Esophagus muscularis mucosa (tissue), 4 donors: ENCODE measurements at places on chromosomes 16 and 17. TPM values are rescaled to one million over a fixed set of nuclear protein-coding genes. Genes with fewer than 3 reads are reported as not detected.

The LITAFD gene
- total RNA-seq = not detected

The SULT1A4 gene
- 5.8 TPM for total RNA-seq

The IL34 gene
- 3.8 TPM for total RNA-seq

The MT1E gene
- 113 TPM for total RNA-seq

The TBC1D3E gene
- total RNA-seq = not detected

The ATP2A1 gene
- not detected for total RNA-seq

The SLX4 gene
- total RNA-seq = 3.0 TPM

The CCL16 gene
- not detected for total RNA-seq

The JPT1 gene
- total RNA-seq = 16.3 TPM

The CSH1 gene
- total RNA-seq = not detected

- no peak for DNase-seq
Observed at GRCh38 chr16:73921295-73921694, 375.3 kb upstream of the PSMD7 start.

DNA sequence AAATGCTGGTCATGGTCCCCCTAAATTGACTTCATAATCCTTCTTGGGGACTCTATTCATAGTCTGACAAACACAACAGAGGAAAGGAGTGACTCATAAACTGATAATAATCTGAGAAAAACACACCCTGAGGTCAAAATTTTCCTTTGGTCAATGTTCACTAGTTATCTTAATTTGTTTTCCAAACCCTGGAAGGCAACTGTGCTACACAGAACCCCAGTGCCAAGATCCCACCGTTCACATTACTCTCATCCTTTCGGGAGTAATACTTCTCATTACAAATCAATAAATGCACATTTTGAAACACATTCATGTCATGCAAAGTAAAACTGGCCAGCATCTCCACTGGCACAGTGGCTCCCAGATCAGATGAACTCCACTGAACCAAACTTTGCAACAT lies 23.2 kb downstream of the COIL start:
- no peak for DNase-seq

DNA sequence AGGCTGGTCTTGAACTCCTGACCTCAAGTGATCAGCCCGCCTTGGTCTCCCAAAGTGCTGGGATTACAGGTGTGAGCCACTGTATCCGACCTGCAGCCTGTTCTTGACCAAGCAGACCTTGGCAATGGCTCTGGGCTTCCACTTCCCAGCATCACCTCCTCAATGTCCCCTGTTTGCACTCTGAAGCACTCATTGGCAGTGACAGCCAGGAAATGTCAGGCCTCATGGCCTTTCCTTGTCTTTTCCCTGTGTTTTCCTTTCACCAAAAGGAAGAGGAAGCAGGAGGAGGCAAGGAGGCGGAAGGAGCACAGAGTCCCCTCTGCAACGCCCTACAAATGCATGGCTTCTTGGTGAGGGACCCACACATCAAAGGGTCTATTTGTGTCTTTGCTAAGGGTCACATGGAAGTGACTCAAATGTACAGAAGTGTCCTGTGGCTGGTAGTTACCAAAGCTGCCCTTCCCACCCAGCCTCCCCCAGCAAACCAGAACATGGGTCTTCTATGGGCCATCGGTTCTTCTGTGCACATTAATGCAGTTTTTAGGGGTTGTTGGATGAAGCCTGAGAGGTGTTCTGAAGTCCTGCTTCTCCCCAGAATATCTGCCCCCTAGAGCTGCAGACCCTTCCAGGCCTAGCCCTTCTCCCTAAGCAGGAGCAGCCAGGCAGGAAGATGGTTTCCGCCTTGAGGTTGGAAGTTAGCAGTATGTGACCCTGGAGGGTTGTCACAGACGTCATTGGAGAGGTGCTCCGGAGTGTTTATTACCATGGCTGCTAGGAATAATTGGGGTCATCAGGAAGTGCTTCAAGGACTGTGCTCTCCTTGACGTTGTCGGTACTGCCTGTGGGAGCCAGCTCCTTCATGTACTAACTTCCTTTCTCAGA lies 60.8 kb downstream of the WIPI1 start:
- peak; percentile 74 for DNase-seq

DNA sequence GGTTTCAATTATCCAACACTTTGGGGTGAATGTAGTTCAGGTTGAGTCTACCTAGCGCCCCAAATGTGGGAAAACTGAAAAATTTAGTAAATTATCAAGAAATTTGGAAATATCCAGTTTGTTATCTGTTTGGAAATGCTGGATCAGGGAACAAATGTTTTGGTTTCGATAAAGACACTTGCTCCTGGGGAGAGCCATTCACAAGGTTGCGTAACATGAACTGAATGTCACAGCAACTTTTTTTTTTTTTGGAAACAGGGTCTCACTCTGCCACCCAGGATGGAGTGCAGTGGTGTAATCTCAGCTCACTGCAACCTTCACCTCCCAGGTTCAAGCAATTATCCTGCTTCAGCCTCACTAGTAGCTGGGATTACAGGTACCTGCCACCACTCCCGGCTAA lies 286.4 kb downstream of the GRIN2A start:
- no peak for DNase-seq

GRCh38 chr17:7392696-7393612 lies 1.4 kb downstream of the PLSCR3 start:
- DNase-seq = no peak

GRCh38 chr16:14346278-14347142 lies 275.4 kb downstream of the MRTFB start:
- DNase-seq = no peak

DNA sequence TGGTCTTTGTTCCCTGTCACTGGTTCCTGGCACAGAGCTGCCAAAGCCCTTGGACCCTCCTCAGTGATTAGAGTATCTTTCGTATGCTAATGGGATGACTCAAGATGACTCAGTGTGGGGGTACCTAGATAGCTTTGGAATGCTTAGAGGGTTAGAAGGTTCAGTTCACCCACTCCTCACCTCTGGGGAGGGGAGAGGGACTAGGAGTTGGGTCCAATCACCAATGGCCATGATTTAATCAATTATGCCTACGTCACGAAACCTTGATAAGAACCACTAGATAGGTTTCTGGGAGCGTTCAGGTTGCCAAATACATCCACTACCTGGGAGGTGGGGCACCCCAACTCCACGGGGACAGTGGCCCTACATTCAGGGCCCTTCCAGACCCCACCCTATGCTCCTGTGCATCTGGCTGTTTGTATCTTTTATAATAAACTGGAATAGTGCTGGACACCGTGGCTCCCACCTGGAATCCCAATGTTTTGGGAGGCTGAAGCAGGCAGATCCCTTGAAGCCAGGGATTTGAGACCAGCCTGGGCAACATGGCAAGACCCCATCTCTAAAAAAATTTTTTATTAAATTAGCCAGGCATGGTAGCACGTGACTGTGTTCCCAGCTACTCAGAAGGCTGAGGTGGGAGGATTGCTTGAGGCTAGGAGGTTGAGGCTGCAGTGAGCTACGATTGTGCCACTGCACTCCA lies 29.2 kb upstream of the LITAF start:
- no peak for DNase-seq

DNA sequence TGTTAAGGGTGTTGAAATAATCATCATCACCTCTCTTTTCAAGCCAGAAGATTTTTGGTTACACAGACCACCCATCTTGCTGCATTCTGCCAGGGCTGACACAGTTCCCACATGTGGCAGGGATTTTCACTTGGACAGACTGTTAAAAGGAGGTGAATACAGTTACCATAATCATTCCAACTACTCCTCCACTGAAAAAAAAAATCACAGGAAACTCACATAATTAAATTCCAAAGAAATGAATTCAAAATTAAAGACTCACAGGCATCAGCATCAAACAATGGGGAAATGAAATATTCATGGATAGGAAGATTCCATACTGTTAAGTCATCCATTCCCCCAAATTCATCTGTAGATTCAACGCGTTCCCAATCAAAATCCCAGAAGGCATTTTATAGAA lies 209.4 kb downstream of the MRTFB start:
- no peak for DNase-seq

GRCh38 chr16:54280751-54281150 lies 5.8 kb downstream of the IRX3 start:
- no peak for DNase-seq

GRCh38 chr17:6668727-6669425 lies 17.3 kb downstream of the C17orf100 start:
- DNase-seq = no peak

GRCh38 chr17:38415250-38416194 lies 12.7 kb upstream of the ARHGAP23 start:
- DNase-seq = no peak

GRCh38 chr17:50668025-50668837 lies 33.5 kb downstream of the ABCC3 start:
- no peak for DNase-seq

- DNase-seq = peak; percentile 55
Observed at GRCh38 chr16:35196313-35196712, 1736.9 kb downstream of the TP53TG3F start.

DNA sequence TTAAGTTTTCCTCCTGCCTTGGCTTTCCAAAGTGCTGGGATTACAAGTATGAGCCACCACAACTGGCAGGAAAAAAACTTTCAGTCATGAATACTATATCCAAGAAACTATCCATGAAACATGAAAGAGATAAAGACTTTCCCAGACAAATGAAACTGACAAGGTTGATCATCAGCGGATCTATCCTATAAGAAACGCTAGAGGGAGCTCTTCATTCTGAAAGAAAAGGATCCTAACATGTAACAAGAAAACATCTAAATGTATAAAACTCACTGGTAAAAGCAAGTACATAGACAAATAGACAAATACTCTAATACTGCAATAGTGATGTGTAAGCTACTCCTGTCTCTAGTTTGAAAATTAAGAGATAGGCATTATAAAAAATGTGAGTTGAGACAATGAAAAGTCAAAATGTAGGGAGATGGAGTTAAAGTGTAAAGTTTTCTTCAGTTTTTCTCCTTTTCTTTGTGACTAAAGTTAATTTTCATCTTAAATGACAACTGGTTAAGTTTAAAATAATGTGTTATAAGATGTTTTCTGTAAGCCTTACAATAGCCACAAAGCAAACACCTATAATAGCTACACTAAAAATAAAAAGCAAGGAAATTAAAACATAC lies 79.6 kb upstream of the TEKT1 start:
- DNase-seq = no peak

- no peak for DNase-seq
Observed at GRCh38 chr17:78842881-78843565, 2.4 kb upstream of the USP36 start.

- no peak for DNase-seq
Observed at GRCh38 chr17:70375813-70376770, 206.8 kb downstream of the KCNJ2 start.

DNA sequence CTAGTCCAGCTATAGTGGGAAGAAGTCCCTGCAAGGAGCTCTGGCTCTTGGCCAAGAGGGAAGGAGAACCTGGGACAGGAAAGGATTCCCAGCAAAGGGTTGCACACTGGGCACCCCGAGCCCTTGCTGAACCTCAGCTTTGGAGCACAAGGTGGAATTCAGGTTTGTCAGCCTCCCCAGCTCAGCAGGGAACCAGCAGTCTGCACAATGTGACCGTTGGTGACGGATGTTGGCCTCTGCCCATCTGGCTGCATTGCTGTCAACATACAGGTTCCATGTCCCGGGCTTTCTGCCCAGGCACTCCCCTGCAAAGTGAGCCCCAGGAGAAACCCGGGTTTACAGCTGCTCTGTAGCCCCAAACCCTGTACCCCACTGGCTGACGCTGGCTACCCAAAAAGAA lies 6.7 kb downstream of the RPRML start:
- DNase-seq = no peak

DNA sequence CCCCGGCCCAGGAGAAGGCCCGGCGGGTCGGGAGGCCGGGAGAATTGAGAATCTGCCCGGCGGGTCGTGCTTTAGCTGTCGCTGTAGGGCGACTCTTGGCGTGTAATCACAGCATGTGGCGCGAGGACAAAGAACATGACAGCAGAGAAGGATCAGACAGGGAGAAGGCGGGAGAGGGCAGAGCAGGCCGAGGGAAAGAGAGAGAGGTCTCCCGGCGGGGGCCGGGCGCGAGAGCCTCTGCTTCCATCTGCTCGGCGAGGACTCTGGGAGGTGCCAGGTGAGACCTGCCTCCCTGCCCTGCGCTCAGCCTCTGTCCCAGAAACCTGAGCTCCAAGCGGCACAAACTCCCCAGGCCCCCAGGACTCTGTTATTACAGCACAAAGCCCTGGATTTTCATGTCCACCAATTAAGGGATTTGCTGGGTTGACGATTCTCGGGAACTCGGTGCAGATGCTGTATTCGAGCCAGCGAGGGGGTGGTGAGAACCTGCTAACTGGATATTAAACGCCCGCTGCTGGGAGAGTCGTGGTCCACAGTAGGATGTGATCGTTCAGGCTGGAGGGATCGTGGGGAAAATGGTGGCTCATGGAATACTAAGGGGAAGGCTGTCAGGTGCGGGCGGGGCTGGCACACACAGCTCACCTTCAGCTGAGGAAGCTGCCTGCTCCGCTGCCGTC lies 172.0 kb upstream of the CIBAR2 start:
- no peak for DNase-seq

DNA sequence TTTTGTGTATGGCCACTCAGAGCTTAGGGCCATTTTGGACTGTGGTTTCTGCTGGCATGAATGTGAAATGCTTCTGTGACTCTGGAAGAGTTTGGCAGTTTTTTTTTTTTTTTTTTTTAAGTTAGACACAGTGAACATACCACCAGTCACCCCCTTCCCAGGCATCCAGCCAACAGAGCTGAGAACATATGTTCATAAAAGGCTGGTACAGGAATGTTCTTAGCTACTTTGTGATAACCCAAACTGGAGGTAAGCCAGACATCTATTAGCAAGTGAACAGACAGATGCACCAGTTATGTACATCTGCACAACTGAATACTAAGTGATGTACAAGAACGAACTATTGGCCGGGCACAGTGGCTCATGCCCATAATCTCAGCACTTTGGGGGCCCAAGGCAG lies 92.7 kb downstream of the ABCC1 start:
- DNase-seq = no peak

- peak; percentile 86 for DNase-seq
Observed at GRCh38 chr17:12727881-12728280, 61.4 kb upstream of the ARHGAP44 start.

DNA sequence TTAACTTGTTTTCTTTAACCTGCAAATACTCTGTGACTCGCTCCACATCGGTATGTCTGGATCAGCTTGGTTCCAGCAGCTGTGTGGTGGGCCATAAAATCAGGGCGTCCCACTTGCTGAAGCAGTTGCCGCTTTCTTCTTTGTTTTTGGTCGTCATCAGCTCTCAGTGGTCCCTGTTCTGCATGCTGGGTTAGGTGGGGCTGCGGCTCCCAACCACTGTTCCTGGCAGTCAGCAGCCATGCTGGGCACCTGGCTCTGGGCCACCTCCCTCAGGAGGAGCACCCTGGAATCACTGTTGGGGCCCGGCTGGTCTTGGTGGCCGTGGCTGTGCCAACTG lies 23.0 kb downstream of the MGRN1 start:
- DNase-seq = no peak
